ENCODE measurements at places on chromosomes 5 and 9.

DNA sequence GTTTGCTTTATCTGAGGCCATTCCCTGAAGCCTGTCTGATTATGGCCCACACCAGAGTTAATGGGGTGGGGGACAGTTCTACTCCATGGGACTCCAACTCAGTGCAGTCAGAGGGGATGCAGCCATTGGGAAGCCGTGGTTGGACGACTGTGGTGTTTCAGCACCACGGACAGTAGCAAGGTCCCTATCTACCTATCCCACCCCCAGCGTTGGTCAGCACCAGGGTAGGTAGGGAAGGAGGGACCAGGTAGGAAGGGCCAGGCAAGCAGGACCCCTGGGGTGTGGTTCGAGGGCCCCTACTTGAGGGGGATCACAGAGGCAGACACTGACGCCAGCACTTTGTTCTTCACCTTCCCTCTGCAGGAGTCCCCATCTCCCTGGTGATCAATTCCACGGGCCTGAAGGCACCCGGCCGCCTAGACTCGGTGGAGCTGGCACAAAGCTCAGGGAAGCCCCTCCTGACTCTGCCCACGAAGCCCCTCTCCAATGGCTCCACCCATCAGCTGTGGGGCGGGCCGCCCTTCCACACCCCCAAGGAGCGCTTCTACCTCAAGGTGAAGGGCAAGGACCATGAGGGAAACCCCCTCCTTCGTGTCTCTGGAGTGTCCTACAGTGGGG is 33.2 kb downstream of the HMCN2 start:
- no peak for DNase-seq

GRCh38 chr5:5306696-5307095 is 115.8 kb upstream of the ICE1 start:
- DNase-seq: no peak

DNA sequence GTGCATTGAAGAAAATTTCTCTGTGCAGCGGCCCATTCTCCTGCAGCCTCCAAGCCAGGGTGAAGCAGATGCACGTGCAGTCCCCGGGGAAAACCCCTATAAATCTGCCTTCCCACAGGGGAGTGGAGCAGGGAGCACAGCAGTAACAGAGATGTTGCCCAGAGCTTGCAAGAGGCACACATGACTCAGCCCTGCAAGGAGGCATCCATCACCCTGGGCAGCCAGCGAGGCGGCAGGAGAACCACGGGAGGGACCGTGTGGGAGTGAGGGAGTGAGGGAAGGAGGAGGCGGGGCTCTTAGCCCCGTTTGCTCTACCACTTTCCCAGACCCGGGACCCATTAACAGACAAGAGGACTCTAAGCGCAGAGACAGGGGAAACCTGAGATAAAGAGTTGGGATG is 96.2 kb upstream of the ARAP3 start:
- DNase-seq: no peak

DNA sequence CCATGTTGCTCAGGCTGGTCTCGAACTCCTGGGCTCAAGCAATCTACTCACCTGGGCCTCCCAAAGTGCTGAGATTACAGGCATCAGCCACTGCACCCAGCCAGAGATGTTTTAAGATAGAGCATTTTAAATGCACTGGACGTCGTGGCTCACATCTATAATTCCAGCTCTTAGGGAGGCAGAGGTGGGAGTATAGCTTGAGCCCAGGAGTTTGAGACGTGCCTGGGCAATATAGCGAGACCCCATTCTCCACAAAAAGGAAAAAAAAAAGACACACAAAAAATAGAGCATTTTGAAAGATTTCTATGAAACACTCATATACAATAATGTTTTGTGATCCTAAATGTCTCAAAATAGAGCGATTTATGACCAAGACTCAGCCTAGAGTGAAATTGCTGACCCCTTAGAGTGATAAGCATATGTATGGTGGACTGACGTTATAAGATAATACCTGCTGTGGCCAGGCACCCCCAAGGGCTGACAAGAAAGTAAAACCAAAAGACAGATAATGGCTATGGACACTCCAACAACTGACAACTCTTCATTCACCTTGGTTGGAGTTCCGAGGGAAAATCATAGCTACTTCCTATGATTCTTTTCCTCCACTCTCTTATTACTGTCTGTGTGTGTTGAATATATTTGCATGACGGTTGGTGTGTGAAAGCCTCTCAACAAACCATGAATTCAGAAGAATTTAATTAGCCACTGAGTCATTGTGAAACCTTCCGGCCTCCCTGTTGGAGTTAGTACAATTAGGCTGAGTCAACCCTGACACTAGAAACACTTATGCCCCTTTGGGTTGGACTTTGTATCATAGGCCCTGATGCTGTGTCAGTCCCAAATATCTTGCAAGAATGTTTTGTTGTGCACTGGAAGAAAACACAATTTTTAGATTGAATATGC is 526.5 kb upstream of the NUDT12 start:
- DNase-seq: no peak

- DNase-seq: no peak
These were observed 118.6 kb upstream of the IRX4 start for GRCh38 chr5:2001300-2001699.

GRCh38 chr9:114371973-114372917 is 15.5 kb downstream of the AKNA start:
- no peak for DNase-seq

GRCh38 chr9:114281473-114282103 is 41.3 kb upstream of the ORM1 start:
- DNase-seq: no peak

- no peak for DNase-seq
These were observed 151.4 kb upstream of the FSTL4 start for GRCh38 chr5:133763744-133764143.

- DNase-seq: no peak
These were observed 33.1 kb downstream of the SLC6A3 start for GRCh38 chr5:1412163-1412562.

Measured in NCI-H524 treated with DMSO at 0.1 percent for 48 hours (cell line).